ENCODE measurements at places on chromosomes 11 and 22.

GRCh38 chr22:39617970-39618757 is 47.6 kb downstream of the CACNA1I start:
- no peak for DNase-seq

DNA sequence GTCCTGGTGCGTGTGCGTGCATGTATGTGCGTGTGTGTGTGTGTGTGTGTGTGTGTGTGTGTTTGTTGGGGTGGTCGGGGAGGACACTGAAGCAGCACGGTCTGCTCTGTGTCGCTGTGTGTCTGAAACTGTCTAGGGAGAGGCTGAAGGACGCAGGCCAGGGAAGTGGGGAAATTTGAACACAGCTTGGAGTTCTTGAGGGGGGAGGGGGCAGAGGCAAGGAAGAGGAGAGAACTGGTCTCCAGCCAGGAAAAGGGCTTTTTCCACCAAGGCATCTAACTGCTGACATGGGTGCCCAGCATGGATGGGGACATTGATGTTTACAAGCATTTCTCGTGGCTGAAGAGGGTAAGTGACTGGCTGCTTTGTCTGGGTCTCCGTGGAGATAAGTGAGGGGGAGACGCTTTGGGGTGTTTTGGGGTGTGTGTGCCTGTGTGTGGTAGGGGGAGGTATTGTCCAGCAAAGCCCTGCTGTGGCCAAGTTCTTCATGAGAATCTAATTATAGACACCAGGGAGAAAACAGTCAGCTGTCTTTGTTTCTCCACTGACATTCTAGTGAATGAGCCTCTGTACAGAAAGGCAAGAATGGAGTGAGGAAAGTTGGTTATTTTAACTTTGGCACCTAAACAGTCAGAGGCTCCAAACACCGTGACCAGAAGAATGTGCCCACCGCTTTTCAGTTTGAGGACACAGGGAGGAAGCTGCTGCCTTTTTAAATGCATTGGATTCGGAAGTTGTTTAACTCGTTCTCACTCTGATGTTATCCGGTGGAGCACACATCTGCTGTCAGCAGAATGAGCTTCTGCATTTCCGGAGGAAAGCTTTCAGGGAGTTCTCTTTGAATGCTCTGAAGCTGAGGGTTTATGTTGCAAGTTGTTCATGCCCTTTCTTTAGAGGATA is 63.7 kb downstream of the PPFIBP2 start:
- peak; percentile 81 for DNase-seq

- no peak for DNase-seq
These were observed 924.3 kb downstream of the TBC1D22A start for GRCh38 chr22:47686594-47687345.

DNA sequence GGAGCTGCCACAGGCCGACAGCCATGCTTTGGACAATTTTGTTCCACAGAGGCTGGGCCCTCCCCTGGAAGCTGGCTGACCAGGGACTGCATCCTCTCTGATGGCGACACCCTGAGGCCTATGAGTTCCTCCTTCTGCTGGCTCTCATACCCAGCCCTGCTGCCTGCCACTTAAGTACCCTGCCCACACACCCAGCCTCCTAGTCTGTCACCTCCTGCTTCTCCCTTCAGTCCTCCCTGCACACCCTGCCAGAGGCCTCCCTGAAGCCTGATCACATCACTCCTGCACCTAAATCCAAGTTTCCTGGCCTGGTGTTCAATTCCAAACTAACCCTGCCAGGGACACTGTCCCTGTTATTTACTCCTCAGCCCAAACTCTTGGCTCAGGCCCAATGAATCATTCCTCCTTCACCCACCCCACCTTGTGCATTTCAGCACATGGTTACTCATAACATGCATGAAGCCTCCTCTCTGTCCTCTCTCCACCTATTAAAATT is 136.7 kb upstream of the NECTIN1 start:
- DNase-seq = no peak

GRCh38 chr22:17910561-17911311 is 113.6 kb downstream of the MICAL3 start:
- peak; percentile 81 for DNase-seq

Data from right forelimb (tissue), 1 donor.